Right renal pelvis (tissue), 4 donors: ENCODE measurements at places on chromosomes 5 and 9. TPM values are rescaled to one million over a fixed set of nuclear protein-coding genes. Genes with fewer than 3 reads are reported as not detected.

DNA sequence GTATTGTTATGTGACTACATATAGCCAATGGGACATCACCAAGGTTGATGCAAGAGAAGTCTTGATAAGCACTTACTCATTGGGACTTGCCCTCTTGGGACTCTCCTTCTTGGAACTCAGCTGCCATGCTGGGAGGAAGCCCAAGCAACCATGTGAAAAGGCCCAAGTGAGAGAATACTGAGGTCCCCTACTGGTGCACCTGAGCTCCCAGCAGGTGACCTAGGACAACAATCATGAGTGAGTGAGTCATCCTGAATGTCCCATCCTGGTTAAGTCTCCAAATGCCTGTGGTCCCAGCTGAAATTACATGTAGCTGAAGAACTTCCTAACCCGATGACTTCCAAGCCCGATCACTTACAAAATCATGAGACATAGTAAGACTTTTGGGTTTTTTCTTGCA lies 260.7 kb downstream of the ICE1 start:
- no peak for DNase-seq

- DNase-seq, result no peak
Observed at GRCh38 chr5:128674837-128675446, 136.9 kb upstream of the FBN2 start.

- DNase-seq, result no peak
Observed at GRCh38 chr9:109597496-109597895, 99.4 kb upstream of the PTPN3 start.

DNA sequence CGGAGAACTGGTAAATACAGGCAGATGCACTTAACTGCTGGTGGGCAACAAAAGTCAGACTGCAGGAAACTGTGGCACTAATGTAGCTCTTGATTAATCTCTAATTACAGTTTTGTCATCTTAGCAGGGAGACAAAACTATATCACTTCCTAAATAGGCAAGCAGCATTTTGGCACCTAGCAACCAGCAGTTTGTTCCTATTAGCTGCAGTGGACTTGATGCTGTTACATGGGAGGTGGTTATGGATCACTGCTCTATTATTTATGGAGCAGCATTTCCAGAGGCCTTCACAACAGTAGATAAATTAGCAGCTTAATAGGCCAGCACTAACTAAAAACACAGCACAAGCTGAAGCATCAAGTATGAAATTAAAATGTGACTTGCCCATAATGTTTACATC lies 518.3 kb upstream of the ITGA1 start:
- peak; percentile 18 for DNase-seq

- DNase-seq, result no peak
Observed at GRCh38 chr5:159316519-159317383, 13.5 kb downstream of the IL12B start.

DNA sequence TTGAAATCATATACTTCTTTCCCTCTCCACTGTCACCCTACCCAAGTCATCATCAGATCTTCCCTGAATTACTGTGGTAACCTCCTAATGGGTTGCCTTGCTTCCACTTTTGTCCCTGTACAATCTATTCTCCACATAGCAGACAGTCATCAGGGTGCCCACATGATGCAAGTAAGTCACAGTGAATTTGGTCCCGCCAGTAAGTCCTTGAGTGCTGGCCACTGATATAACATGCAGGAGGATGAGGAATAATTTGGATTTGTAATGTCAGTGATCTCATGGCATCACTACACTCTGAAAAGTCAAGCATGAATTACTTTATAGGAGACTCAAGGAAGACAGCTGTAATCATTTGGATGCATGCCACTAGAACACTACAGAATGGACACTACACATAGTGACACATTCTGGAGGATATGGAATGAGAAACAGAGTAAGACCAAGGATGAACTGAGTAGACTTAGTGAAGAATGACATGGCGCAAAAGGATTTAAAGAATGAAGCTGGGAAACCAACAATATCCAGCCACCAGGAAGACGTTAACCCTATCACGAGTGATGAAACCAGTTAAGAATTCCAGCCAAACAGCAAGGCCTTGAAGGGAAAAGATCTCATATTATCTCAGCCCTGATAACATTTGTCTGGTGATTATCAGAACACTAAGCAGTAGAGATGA lies 28.6 kb downstream of the MARCHF3 start:
- DNase-seq, result no peak

ARL14EPL gene
- polyA plus RNA-seq, result not detected

CLTB gene
- 52.1 TPM for polyA plus RNA-seq

TMEM252 gene
- 8.7 TPM for polyA plus RNA-seq

PDCD1LG2 gene
- polyA plus RNA-seq, result not detected

SHLD3 gene
- polyA plus RNA-seq, result 4.3 TPM

SLC36A3 gene
- polyA plus RNA-seq, result not detected

DNA sequence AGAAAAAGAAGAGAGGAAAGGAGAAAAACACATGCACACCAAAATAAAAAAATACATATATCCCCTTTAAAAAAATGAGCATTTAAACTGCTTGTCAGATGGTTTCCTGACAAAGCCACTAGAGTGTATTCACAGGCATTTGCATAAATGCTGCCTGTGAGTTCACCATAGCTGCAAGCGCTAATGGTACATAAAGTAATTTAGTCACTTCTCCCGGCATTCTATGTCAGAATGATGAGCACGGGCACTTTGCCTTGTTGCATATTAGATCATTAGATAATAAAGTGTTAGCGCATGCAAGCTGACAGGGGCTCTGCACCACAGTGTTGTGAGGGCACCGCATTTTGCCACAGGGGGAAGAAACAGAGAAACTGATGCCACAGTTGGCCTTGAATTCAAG lies 280.6 kb downstream of the EBF1 start:
- DNase-seq, result no peak

- DNase-seq, result no peak
Observed at GRCh38 chr5:61308712-61309111, 23.3 kb upstream of the ZSWIM6 start.
